IMR-90 (cell line): ENCODE measurements at places on chromosomes 7 and 10. TPM values are rescaled to one million over a fixed set of nuclear protein-coding genes. Genes with fewer than 3 reads are reported as not detected.

The EPO gene
- not detected in 2 replicates for total RNA-seq

The NAT16 gene
- not detected in 2 replicates for total RNA-seq

DNA sequence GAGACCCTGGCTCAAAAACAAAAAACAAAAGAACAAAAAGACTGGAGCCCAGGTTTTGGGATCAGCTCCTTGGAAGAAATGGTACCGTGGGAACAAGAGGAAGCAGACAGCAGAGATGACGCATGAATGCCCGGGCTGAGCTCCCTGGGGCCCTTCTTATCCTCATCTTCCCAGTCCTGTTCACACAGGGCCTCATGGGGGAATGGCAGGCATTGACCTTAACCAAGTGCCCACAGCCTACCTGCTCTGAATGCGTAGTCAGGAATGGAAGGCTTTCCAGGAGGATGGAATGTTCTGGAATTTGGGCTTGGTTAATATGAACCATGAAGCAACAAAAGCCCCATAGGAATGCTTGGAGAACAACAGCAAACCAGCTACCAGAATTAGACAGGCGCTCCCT lies 154.7 kb downstream of the PRPF18 start:
- no peak for DNase-seq

DNA sequence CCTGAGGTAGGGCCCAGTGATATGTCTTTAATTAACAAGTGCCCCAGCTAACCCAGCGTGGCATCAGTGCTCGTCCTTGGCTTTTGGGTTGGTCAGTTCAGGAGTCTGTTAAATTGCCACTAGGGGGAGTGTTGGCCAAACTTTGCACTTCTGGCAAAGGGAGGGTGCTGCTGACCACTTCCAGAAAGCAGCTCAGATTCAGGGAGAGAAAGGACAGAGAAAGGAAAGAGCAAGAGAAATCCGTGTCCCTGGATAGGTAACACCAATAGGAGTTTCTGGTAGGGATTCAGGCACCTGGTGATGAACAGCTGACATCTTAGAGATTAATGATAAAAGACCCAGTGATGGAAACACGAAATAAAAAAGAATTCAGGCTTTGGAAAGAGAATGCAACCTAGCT lies 243.1 kb upstream of the AOAH start:
- DNase-seq: peak; percentile 62

The INMT gene
- 1.7 and 2.2 TPM in 2 replicates for total RNA-seq

GRCh38 chr10:12635127-12635541 lies 285.8 kb downstream of the CAMK1D start:
- peak; percentile 52 for DNase-seq

The SLC13A4 gene
- 0.56 TPM in 1 of 2 replicates, not detected in the other for total RNA-seq

The NPC1L1 gene
- total RNA-seq: not detected in 2 replicates

GRCh38 chr7:33061282-33061937 lies 1.2 kb downstream of the NT5C3A start:
- DNase-seq: no peak

DNA sequence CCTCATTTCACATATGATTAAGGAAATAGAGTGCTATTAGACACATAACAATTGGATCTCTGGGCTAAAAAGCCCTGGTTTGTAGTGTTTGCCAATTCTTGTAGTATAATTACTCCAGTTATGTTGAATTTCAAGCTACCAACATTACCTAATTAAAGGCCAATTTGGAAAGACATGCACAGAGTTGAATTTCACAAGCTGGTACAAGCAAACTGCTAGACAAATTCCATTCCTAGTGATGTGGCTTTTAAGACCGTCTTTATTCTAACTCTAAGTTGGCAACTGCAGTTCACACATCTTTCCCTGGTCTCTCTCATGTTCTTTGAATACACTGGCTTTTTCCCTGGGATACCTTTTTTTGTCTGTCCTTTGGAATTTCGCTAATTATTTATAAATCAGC lies 384.1 kb upstream of the CNTNAP2 start:
- no peak for DNase-seq

The GATA3 gene
- total RNA-seq: under 0.01 TPM in 1 of 2 replicates, not detected in the other

DNA sequence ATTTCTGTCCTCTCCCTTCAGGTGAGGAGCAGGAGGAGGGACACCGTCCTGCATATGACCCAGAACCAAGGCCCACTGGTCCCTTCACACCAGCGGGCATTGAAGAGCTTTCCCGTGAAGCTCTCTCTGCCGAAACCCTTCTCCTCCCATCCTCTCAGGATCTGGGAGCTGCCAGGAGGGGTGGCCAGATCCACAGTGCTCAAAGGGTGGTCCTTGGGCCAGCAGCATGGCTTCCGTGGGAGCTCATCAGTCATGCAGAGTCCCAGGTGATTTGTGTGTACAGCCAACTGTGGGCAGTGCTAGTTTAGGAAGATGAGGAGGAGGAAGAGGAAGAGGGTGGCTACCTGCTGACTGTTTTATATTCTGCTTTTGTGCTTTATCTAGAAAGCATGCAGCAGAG lies 28.4 kb downstream of the CNPY1 start:
- no peak for DNase-seq

GRCh38 chr10:60605476-60605875 lies 172.8 kb upstream of the CDK1 start:
- DNase-seq: no peak

GRCh38 chr7:144534196-144534595 lies 130.7 kb upstream of the NOBOX start:
- no peak for DNase-seq

DNA sequence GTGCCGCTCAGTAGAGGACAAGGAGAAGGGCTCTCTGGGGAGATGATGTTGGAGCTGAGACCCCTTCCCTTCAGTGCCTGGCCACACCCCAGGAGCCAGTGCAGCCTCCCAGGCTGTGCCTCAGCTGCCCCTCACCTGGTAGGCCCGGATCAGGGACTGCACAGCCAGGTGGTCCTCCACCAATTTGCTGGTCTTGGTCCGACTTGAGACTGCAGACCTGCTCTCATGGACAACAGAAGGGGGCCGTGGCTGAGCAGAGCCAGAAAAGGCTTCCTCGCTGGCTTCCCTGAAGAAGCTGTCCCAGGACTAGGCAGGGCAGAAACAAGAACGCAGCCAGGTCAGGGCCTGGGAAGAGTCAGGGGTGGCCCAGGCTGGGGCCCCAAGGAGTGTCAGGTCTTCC lies 5.5 kb downstream of the OGDHL start:
- DNase-seq: no peak

- DNase-seq: no peak
Measured at GRCh38 chr7:29771081-29771816, 35.1 kb upstream of the WIPF3 start.

The BET1 gene
- total RNA-seq: 9.9 and 36.4 TPM in 2 replicates

The ZNF786 gene
- total RNA-seq: 5.8 and 7.3 TPM in 2 replicates

DNA sequence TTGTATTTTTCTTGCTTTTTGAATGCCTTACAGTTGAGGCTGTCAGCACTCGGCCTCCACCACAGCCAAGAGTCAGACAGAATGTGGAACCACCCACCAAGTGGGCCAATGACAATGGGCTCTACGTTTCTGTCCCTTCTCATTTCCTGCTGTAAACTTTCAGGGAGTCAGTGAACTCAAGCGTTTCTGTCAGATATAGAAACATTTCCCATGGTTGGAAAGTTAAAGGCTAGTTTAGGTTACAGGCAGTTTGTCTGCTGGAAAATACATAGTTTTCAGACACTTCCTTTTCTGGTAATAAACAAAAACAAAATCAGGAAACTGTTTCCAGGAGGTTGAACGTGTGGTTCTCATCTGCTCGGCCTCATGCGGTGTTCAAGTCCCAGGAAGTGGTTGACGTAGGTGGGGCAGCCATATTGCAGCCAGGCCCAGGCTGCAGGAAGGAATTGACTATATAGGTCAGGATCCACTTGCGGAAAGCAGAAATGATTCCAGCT lies 245.1 kb downstream of the CAMK1D start:
- DNase-seq: no peak

DNA sequence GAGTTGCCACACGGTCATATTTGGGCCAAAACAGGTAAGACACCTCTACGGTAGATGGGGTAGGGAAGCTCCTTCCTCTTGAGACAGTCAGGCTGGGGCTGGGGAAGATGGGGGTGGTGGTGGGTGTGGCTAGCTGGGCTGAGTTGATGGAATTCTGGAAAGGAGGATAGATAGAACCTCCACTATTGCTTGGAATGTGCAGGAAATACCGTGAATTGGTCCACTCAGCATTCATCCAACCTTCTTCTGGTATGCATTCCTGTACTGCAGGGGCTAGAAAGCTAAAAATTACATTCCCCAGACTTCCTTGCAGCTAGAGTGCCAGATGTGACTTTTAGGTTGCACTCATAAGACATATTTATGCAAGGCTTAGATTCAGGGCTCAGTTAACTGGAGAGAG lies 24.8 kb downstream of the TLX1 start:
- DNase-seq: no peak

DNA sequence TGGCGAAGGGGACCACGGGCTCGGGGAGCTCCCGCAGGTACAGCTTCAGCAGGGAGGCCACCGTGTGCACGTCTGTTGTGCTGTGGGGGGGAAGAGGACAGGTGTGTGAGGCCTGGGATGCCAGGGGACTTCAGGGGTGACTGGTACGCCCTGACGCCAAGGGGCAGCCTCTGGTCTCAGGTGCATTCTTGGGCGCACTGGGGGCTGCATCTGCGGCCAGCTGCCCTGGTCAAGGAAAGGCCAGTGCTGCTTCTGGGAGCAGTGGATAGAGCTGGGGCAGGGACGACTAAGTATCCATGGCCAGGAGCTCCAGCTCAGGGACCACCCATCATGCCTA lies 148.5 kb downstream of the MAPK8 start:
- DNase-seq: no peak

- no peak for DNase-seq
Measured at GRCh38 chr7:30183749-30184369, 49.1 kb downstream of the MTURN start.

- DNase-seq: no peak
Measured at GRCh38 chr7:11207565-11207964, 233.9 kb downstream of the PHF14 start.

The SLC16A12 gene
- total RNA-seq: 1.6 and 2.2 TPM in 2 replicates

- DNase-seq: no peak
Measured at GRCh38 chr7:50272808-50273207, 31.7 kb upstream of the IKZF1 start.

The HOXA4 gene
- total RNA-seq: 0.36 and 1.1 TPM in 2 replicates

GRCh38 chr10:6511347-6511746 lies 68.7 kb downstream of the PRKCQ start:
- DNase-seq: no peak

GRCh38 chr7:107850643-107851042 lies 40.3 kb upstream of the DLD start:
- no peak for DNase-seq

DNA sequence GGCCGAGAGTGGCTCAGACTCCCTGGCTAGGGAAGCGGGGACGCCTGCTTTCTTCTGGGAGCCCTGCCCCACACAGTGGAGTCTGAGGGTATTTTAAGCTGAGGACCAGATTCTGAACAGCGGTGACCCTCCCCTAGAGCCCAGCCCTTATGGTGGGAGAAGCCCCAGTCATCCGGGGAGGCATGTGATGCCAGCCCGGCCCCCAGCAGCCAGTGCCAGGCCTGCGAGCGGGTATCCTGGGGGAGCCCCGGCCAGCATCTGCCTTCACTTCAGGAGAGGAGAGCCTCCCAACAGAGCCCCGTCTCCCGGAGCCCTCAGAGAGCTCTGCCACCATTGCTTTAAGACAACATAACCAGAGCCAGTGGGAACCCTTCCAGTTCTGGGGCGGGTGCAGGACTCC lies 41.5 kb upstream of the DNAJB6 start:
- DNase-seq: no peak

GRCh38 chr10:22998091-22998490 lies 70.2 kb downstream of the ARMC3 start:
- no peak for DNase-seq

The HKDC1 gene
- under 0.01 TPM in 1 of 2 replicates, not detected in the other for total RNA-seq

DNA sequence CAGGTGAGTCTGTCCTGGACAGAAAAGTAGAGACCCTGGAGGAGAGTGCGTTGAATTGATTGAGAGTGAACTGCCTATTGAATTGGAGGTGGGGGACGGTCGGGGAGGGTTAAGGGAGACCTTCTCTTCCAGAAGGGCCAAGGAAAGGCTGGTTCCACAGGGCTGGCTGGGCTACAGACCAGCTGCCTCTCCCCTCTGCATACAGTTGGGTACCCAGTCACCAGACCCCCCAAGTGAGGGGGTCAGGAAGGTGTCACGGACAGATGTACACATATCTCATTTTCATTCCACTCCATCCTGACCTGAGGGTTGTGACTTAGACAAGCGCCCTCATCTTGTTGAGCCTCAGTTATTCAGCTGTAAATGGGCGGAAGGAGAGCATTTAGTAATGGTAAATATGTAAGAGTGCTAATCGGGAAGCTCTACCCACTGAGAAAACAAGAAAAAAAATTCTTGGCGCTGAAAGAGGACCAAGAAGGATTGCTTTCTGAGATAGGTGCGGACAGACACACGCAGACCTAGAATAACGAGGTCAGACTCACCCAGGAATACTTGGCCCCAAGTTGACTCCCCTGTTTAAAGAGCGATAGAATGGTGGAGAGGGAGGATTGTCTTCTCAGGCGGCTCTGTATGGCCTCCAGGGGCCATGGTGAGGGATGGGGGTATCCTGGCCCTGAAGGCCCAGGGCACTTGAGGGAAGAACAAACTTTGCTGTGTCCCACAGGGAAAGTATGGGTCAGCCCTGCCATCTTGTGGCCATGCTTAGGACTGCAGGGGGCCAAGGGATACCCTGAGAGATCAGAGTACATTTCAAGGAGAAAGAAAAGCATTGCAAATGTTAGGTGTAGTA lies 7.2 kb upstream of the MBL2 start:
- DNase-seq: peak; percentile 53

- DNase-seq: peak; percentile 29
Measured at GRCh38 chr7:73893342-73894101, 32.6 kb downstream of the TMEM270 start.

DNA sequence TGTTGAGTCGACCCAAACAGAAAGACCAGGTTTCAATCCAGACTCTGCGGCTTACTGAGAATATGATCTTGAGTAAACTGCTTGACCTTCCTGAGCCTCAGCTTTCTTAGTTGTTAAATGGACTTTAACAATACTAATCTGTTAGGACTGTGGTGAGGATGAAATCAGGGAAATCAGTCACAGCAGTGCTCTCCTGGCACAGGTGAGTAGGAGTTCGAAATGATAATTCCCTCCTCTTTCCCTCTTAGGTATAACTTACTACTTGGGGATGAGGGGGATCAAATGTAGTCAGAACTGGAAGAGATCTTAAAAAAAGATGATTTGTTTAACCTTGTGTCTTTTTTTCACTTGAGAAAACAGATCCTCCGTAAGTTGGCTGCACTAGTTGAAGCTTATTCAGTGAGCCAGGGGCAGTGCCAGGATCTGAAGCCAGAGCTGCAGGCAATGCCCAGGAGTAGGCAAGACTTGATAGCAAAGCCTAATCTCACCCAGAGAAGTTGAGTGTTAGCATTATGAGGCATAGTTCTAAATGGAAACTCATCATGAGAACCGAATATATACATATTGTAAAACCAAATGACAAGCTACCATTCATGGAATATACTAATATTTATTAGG lies 1.8 kb upstream of the MAGI2 start:
- DNase-seq: no peak
